Left hindlimb (tissue), 1 donor: ENCODE measurements at places on chromosomes 6 and 20.

- no peak for DNase-seq
These were observed 131.7 kb downstream of the LRRC1 start for GRCh38 chr6:53926505-53926904.

- DNase-seq = no peak
These were observed 303.6 kb downstream of the TFAP2C start for GRCh38 chr20:56932575-56933330.

- DNase-seq = peak; percentile 82
These were observed 292.1 kb downstream of the SOX4 start for GRCh38 chr6:21885532-21886114.

GRCh38 chr6:170174124-170174770 lies 116.6 kb downstream of the DLL1 start:
- DNase-seq = peak; percentile 36

DNA sequence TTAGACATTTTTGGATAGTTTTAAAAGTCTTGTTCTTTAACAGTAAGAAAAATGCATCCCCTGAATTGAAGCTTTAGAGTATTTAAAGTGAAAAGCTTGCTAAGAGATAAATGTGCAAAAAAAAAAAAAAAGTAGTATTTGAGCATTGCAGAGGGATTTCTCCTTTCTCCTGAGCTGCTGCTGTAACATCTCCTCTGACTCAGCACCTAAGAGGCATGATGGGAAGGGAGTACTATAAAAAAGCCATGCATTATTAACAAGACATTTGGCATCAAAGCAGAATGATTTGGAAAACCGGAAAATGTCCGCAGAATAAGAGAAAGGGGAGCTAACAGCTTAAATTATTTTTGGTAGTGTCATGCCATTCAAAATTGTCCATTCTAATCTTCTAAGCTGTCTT lies 27.9 kb downstream of the B4GALT5 start:
- no peak for DNase-seq

DNA sequence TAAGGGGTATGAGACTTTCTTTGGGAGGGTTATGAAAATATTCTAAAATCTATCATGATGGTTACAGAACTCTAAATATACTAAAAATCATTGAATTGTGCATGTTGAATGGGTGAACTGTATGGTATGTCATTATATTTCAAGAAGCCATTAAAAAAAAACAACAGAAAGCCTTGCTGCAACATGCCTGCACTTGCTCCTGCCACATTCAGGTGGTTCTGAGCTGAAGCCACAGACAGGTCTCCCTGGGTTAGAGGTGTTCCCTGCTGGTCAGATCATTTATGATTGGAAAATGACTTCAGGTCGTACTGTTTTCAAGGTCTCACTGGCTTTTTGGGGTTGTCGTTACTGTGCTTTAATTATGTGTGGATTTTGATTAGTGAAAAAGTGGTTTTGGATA lies 13.3 kb downstream of the GMPR start:
- no peak for DNase-seq

DNA sequence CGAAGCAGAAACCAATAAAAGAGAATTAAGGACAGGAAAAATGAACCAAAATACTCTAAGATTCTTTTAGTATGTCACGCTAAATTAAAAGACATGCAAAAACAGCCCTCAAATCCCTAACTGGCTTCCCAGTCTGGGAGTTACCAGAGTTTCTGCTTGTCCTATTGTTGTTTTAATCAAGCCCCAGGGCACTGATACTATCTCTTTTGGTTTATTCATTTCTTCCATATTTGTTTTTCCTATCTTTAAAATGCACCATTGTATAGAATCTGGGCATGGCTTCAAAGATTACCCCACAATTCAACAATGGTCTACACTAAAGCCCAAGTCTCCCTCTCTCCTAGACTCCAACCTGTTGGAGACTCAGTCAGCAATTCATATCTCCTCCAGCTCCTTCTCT lies 169.1 kb downstream of the MYLK4 start:
- DNase-seq = no peak

DNA sequence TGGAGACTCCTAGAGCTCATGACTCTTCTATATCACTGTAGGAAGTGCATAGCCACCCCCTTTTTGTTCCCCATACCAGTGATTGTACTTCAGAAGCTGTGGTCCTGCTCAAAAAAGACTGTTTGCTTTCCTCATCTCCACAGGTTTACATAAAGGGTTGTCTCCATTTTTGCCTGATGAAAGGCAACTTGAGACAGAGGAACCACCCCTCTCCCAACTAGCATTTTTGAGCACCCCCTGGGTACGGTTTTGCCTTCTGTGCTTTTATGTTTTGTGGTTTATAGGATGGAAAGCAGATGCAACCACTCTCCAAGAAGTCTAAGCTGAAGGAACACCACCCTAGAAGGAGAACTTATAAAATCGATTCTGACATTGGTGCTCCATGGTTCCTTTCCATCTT lies 127.7 kb upstream of the SUPT3H start:
- DNase-seq = no peak

- no peak for DNase-seq
These were observed 115.6 kb downstream of the TCP11 start for GRCh38 chr6:35025232-35026188.

DNA sequence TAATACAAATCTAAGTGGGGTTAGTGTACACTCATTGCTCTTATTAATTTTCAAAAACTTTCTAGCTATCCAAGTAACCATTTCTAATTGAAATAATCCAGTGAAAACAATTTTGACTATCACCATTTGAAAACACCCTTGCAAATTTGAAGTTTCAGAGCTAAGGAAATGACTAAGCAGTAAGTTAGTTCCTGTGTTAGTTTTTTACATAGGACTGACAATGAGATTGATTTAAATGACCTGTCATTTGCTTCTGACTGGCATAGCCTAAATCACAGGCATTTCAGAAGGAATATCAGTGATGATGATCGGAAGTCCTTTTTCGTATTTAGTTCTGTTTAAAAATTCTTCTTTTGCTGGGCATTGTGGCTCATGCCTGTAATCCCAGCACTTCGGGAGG lies 27.0 kb downstream of the STK4 start:
- no peak for DNase-seq

GRCh38 chr6:46056906-46057529 lies 41.4 kb upstream of the CLIC5 start:
- no peak for DNase-seq

- DNase-seq = no peak
These were observed 151.5 kb downstream of the CFAP61 start for GRCh38 chr20:20203784-20204183.

GRCh38 chr6:2108700-2109306 lies 136.6 kb downstream of the GMDS start:
- DNase-seq = no peak

DNA sequence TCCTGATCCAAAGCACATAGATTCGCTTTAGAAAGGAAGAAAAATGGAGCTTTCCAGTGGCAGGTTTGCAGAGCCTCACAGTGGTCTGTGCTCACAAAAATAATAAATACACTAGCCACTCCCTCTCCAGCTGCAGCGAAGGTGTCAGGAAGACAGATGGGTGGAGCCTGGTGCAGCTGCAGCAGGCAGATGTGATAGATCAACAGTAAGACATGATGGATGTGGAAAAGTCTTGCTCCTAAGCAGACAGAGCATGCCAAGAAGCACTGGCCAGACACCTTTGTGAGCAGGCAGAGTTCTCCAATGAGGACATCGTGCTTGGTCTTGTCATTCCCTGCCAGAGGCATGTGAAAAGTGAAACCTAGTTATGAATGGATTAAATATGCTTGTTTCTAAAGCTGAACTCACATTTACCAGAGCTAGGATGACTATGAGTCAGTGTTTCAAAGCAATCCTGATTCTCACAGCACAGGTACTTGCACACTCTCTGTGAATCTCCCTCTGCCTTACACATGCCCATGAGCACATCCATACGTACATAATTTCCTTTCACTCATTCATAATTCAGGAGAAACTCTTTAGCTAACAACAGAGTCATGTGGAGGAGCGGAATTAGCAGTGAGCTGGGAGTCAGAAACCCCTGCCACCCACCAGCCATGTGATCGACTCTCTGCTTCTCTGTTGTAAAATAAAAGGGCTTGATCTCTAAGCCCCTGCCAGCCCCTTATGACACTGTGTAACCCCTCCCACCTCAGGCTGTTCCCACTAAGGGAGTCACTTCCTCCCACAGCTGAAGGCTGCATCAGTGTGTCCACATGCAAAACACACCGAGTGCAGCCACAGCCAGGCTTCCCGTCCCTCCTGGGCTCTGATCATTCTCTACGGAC lies 111.2 kb downstream of the SCML4 start:
- peak; percentile 57 for DNase-seq

- DNase-seq = no peak
These were observed 36.8 kb upstream of the ME1 start for GRCh38 chr6:83467620-83468036.

GRCh38 chr6:164336455-164336854 lies 921.9 kb downstream of the QKI start:
- no peak for DNase-seq

- DNase-seq = no peak
These were observed 19.2 kb downstream of the AGPAT4 start for GRCh38 chr6:161254464-161255253.
